ENCODE measurements at places on chromosomes 1 and 21.
A peak's percentile ranks its signal among the peaks of the same experiment; 100 is the strongest.

- no peak for DNase-seq
These were observed 7.5 kb downstream of the ST6GALNAC3 start for GRCh38 chr1:76082062-76082461.

DNA sequence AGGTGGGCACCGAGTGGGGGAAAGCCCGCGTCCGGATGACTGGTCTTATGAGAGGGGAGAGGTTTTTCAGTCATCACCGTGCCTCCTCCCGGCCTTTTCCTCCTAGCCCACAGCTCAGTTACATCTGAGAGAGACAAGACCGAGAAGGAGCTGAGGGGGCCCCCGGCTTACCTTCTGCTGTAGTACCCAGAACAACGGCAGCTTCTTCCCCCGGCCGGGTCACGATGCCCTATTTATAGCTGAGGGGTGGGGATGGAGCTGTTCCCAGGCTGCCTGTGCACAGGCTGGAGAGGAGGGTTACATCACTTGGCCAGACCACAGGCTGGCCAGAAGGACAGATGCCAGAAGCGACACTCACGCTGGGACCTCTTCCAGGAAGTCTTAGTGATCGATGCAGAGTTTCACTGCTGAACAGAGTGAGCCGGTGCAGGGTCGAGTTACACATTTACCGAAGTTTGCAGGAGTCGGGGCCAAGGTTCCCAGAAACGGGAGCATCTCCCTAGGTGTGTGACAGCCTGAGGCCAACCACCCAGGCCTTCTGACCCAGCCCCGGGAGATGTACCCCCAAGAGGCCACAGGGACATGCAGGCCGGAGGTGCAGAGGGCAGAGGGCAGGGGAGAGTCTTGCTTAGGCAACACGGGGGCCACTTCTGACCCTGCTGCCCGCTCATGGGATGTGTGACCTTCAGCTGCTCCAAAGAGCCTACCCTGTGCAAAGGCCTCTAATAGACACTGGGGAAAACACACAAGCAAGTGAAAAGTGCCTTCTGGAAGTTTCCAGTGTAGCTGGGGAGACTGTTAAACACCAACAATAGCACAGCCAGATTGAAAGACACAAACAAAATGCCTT lies at the start of gene AGT:
TSS of gene AGT (minus strand) at position 208 of the 850 bp plus-strand sequence. CDS start 3,299 bp downstream, outside the sequence.
- no peak for DNase-seq

DNA sequence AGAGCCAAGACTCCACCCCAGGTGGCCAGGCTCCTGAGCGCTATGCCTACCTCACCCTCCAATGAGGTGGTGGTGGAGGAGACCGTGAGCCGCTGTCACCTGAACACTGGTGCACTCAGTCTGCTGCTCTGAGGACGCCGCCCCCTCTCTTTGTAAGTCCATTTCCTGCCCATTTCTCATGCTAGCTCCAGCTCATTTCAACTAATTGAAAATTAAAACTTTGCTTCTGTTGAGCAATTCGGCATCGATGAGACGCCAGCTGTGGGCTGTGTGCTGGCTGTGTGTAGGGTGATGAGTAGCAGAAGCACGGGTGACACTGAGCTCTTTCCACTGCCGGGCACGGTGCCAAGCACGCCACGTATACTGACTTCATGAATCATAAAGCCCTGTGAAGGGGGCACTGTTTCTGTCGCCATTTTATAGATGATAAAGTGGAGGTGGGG lies 11.2 kb downstream of the TNFRSF1B start:
- DNase-seq, result peak; percentile 66

DNA sequence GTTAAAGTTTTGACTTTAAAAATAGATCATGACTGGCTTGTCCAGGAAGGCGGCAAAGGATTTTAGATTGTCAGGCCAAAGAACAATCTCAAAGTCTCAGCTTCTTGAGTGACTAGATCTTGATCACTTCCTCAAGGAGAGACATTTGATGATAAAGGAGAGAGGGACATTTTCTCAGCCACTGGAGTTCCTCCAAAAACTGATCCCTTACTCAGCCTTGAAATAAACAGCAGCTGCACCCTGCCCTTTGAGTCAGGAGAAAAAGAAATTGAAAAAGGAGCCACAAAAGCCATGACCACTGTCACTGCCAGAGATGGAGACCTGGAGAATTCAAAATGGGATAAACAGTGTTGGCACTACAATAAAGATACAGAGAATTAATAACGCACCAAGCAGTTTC lies 288.4 kb upstream of the PRMT6 start:
- DNase-seq, result no peak

GRCh38 chr1:3515774-3516480 lies 61.5 kb downstream of the ARHGEF16 start:
- no peak for DNase-seq

Measured in NCI-H510A (cell line).